Muscle of back (tissue), 13 donors: ENCODE measurements at places on chromosomes 12 and 14.
A peak's percentile ranks its signal among the peaks of the same experiment; 100 is the strongest.

DNA sequence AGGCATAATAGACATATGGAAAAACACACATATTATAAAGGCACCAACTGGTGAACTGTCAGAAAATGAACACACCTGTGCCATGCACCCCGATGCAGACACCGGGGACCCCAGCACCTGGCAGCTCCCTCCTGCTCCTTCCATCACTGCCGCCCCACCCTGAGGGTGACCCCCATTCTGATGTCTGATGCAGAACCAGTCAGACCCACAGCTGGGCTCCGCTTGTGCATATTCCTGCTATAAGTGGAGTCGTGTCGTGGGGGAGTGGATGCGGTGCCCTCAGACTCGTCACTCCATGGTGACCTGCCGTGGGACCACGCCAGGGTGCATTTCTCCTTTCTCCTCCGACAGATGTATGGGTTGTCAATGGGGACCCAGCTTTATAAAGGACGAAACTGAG is 45.7 kb upstream of the MEG3 start:
- DNase-seq, result no peak

GRCh38 chr14:55600784-55601561 is 21.0 kb downstream of the KTN1 start:
- DNase-seq, result no peak

DNA sequence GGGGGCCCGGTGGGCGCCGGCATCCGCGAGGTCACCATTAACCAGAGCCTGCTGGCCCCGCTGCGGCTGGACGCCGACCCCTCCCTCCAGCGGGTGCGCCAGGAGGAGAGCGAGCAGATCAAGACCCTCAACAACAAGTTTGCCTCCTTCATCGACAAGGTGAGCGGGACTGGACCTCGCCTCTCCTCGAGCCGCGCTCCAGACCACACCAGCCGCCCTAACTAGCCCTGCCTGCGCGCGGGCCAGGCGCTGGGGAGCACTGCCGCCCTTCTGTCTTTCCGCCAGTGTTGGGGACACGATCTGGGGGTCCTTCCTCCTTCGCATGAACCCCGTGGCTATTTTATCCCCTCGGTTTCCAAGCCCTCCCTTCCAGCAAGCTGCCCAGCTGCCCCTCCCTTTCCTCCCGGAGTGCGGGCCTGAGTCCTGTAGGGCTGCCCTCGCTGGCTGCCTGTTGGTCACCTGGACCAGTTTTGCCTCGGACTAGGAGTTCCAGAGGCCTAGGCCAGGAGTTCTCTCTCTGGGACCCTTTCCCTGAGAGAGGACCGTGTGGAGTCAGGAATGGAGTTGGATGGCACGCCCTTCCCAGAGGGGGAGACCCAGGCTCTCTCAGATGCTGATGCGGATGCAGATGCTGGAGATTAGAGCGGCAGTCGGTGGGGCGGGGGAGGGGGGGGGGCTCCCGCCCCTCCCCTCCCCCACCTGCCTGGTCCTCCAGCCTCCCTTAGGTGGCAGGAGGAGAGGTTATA is 592 bp downstream of the KRT7 start:
- DNase-seq, result no peak

DNA sequence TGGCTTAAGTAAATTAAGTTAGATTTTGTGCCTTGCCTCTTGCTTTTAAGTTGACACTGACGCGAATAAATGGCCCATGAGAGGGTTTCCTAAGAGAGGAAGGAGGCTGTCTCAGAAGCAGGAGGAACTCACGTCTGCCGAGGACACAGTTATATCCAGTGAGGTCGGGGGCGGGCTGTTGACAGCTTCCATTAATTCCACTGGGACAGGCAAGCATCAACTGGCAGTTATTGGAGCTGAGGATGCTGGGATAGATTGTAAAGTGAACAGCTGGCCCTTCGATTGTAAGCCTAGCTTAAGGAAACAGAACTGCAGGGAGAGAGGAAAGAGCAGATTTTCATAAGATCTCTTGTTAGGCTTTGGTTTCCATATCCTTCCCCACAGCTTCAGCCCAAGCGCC is 399.2 kb downstream of the IPO8 start:
- DNase-seq, result peak; percentile 2

GRCh38 chr14:58537004-58537403 is 100.8 kb upstream of the DACT1 start:
- DNase-seq, result no peak

DNA sequence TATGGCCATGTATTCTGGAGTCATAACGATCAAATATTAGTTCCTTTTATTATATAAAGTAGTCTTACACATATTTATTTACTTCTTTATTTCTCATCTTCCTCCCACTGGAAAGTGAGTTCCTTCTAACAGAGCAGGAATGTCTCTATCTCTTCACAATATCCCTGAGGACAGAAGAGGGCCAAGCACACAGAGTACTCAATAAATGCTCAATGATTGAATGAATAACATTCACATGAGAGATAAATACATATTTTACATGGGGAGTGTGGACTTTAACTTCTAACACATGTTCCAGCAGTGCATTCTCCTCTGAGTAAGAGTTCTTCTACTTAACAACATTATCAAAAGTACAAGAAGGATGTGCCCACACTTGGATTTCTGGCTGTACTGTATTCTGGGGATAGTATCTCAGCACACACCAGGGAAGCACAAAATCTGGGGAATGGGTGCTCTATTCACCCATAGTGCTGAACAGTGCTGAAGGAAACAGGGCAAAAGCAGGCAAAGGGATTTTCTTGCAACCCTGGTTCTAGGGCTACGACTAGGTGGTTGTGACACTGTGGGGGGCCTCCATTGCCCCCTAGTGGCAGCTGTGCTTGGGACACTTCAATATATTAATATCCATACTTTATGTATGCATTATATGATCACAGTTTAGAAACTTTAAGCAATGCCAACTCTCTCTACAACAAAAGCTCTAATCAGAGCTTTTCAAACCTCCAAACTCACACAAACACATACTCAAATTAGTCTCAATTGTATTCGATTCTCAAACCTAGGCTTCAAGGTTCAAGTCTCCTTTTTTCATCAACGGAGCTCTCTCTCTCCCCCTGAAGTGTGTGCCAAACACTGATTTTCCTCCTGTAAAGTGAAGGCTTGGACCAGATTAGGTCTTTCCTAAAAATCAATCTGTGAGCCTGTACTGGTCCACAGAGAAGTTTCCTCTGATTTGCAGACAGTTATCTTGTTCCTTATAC is 115.5 kb downstream of the SLC2A13 start:
- peak; percentile 73 for DNase-seq

- DNase-seq, result no peak
These were observed 838.3 kb upstream of the ATXN7L3B start for GRCh38 chr12:73699318-73699717.

GRCh38 chr14:68983191-68983590 is 4.1 kb upstream of the ACTN1 start:
- no peak for DNase-seq

GRCh38 chr12:4114986-4115385 is 158.6 kb upstream of the CCND2 start:
- DNase-seq, result no peak

GRCh38 chr14:86574778-86575129 is 1044.8 kb downstream of the FLRT2 start:
- no peak for DNase-seq

GRCh38 chr12:123223241-123223668 is 9.7 kb downstream of the MPHOSPH9 start:
- no peak for DNase-seq

DNA sequence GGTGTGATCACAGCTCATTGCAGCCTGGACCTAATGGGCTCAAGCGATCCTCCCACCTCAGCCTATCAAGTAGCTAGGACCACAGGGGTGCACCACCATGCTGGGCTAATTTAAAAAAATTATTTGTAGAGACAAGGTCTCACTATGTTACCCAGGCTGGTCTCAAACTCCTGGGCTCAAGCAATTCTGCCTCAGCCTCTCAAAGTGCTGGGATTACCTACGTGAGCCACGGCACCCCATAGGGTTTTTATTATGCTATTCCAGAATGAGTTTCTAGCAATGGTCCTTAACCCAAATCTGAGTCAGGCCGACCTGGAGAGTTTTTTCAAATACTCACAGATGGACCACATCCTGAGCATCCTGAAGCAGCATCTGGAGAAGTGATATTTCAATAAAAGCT is 159.8 kb downstream of the CPNE8 start:
- no peak for DNase-seq

GRCh38 chr12:94813314-94813713 is 163.0 kb upstream of the TMCC3 start:
- no peak for DNase-seq

DNA sequence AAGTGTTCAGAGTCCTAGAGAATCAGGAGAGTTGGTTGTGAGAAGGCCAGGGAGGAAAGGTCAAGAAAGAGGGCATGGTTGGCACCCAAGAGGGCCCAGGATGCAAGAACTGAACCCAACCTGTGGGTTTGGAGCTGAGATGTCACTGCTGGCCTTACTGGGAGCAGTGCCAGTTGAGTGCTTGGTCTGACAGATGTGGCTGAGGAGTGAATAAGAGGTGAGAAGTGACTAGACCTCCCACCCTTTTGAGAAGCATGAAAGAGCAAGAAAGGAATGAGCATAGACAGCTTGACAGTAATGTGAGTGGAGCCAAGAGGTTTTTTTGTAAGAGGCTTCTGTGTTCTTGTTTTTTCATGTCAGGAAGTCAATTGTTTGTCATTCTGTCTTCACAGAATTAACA is 95.3 kb downstream of the FGD4 start:
- no peak for DNase-seq

GRCh38 chr14:104956290-104956890 is 21.8 kb downstream of the AHNAK2 start:
- no peak for DNase-seq

- DNase-seq, result no peak
These were observed 20.1 kb upstream of the SLC6A12 start for GRCh38 chr12:234019-234418.

DNA sequence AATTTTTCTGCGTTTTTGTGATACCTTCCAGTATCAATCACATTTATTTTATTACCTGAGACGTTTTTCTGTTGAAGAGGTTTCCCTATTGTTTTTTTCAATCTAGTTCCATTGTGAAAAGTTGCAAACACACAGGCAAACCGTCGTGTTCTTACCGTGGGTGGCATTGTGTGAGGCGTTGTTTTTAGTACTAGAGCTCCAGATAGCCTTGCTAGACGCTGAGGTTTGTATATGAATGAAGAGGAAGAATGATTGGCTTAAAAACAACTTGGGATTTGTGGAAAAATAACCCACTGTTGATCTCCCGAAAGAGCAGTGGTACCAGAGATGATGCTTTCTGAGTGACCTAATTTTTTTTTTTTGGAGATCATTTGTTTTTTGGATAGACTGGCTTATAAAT is 1.0 kb downstream of the SOCS4 start:
- no peak for DNase-seq

- no peak for DNase-seq
These were observed 1.7 kb upstream of the TMPO start for GRCh38 chr12:98513379-98514322.

DNA sequence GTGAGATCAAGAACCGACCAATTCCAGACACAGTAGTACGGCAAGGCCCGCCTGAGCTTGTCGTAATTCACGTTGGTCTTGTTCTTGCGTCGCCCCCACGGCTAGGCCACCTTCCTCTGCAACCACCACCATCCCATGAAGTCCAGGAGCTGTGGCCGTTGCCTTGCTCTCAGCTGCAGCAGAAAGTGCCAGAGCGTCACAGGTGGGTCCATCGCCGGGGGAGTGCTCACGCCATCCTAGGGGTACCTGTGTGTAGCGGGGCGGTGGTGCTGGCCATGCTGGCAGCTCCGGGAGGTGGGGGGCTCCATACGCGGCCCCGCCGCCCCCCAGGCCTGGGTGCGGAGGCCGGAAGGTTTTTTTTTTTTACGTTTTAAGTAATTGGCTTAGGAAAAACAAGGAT is 23.1 kb downstream of the TMEM121 start:
- DNase-seq, result no peak

DNA sequence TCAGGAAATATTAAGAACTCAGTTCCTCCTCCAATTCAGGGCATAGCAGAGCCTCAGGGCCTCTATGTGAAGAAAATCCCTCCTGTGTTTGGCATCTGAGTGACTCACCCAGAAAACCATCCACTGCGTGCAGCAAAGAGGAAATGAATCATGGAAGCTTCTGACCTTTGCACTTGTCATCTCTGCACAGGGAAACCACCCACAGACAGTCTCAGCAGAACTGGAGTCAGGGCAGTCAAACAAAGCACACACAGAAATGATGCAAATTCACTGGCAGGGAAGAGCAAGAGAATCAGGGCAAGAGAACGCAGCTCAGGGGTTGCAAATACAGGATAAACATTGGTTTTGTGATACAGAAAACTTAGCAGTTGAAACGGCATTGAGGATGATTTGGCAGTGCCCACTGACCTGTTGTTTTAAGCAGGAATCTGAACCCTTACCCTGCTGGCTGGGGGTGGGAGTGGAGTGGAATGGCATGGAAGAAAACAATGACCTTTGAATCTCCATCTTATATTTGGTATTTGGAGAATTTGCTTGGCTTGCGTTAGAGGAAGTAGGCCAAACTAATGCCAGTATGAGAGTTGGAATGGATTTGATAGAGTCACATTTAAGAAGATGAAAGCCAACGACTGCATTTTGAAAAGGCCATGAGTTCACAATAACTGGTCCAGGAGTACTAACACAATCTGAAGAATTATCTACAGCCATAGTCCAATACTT is 53.5 kb downstream of the PHLDA1 start:
- peak; percentile 62 for DNase-seq

DNA sequence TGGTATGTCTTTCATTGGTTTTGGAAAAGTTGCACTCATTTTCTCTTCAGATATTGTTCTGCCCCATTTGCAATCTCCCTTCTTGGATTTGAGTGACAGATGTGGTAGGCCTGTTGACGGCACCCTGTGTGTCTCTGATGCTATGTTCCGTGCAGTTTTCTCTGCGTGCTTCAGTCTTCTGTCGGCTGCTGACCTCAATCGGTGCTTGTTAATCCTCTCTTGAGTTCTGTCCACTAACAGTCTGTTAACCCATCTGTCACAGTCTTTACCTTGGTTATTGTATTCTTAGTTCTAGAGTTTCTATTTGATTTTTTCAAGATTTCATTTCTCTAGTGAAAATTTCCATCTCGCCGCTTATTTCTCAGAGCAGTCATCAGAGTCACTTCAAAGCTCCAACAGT is 20.7 kb upstream of the PLD4 start:
- no peak for DNase-seq

DNA sequence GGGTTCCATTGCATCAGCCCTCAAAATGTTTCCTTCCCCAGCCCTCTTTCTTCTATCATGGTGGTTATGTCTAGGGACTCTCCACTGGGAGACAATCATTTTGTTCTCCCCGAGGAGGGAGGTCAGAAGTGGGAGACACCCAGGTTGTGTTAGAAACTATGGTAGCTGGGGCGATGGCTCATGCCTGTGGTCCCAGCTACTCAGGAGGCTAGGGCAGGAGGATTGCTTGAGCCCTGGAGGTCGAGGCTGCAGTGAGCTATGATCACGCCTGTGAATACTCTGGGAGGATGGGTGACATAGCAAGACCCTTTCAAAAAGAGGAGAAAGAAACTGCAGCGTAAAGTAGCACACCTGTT is 13.0 kb upstream of the LRRC23 start:
- no peak for DNase-seq

GRCh38 chr12:8123124-8123912 is at the start of gene CLEC4A:
Gene CLEC4A (plus strand): TSS chr12:8123617. CDS start chr12:8123879, 262 bp downstream.
- peak; percentile 16 for DNase-seq

DNA sequence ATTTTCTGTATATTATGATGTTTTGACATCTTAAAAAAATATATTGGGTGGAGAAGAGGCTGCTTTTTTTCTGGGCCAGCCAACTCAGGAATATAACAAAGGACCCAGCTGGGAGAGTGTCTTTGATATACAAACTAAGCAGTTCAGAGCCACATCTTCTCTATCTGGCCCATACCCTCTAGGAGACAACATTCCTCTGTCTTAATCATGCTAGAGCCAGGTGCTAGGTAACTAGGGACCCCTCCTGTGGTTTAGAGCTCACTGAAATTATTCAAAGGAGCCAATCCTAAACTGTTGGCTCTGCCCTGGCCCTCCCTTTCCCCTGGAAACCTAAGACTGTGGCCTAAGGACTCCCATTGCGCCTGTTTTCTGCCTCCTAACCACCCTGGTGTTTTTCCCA is 193.1 kb upstream of the DIO2 start:
- DNase-seq, result no peak
